ENCODE measurements at places on chromosomes 4 and X. TPM values are rescaled to one million over a fixed set of nuclear protein-coding genes. Genes with fewer than 3 reads are reported as not detected.

DNA sequence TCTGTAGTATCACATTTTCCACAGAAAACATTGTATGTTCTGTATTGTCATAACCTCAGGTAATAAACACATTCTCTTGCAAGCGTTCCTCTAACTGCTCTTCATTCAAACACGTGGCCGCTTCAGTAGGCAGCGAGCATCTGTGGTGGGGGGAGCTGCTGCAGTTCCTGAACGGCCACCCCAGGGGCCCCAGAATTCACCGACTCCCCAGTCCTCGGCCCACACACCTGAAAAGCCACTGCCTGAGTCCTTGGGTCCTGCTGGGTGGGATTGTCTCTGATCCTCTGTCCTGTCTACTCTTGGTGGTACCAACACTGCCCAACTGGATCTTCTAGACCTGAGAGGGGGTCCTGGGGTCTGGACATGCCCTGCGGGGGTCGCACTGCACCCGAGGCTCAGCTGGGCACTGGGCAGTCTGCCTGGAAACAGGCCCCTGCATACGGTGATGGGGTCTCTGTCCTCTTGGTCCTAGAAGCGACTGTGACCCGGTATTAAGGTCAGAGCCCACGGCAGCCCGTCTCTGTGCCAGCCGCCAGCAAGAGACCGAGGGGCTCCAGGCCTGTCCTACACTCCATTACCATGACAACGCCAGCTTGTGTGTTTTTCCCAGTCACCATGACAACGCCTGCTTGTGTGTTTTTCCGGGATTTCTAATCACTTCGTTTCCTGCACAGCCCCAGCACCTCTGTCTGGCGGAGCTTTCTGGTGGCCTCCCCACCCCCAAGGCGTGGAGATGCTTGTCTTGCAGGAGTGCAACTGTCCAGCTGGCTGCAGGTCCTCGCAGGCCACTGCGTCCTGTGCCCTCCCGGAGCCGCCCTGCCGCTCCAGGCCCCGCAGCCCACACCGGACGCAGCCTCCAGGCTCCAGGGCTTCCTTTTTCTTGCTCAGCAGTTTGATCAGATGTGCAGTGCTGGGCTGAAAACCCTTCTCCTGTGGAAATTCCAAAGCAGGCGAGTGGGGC, 16.0 kb downstream of the CTBP1 start:
- DNase-seq, result no peak

Gene FDCSP
- total RNA-seq, result not detected

Gene ATP1B4
- not detected for total RNA-seq

DNA sequence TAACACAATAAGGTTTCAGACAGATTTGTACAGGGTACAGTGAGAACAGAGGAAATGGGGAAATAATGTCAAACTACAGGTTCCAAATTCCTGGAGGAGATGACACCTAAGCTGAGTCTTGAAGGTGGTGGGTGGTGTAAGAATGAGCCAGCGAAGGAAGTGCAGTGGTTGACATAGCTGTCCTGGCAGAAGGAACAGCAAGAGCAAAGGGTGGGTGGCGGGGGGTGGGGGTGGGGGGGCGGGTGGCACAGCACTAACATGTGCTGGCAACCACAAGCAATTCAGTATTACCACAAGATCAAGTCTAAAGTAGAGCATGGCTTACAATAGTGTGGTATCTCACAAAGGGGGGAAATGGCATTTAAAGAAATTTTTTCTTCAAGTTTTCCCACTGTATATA, 13.1 kb upstream of the G3BP2 start:
- DNase-seq, result no peak

- DNase-seq, result no peak
Measured at GRCh38 chrX:122934131-122934530, 249.9 kb upstream of the GRIA3 start.

- no peak for DNase-seq
Measured at GRCh38 chr4:101205916-101206315, 141.4 kb downstream of the PPP3CA start.

DNA sequence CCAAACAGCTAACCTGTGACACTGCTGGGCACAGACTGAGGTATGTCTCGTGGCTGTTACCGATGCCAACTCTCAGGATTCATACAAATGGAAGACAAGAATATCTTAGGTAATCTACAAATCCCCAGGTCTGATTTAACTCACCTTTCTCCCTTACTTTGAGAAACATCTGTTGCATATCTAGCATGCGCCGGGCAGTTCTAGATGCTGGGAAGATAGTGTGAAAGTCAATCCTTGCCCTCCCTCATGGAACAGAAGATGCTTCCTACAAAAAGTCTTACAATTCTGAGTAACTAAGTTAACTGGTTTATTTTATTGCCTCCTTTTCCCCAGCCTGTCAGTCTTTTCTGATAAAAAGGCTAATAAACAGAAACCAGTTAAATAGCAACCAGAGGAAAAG, 212.2 kb upstream of the FAT1 start:
- DNase-seq, result no peak

Gene CLDN34
- total RNA-seq, result not detected

DNA sequence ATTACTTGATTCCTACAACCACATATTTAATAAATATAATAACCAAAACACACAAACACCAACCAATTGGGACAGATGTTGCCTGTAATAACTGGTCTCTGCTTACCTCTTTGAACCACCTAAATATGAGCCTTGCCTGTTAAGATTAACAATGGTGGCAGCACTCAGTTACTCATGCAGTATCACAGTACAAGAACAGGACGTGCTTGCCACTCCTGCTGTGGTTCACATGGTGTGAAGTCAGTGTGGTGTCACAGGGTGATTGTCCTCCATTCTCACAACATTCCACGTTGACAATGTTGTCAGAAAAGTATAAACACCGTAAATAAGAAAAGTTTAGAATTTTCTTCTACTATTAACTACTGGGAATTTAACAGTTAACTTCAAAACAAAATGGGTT, 365.0 kb downstream of the PPP3CA start:
- no peak for DNase-seq

DNA sequence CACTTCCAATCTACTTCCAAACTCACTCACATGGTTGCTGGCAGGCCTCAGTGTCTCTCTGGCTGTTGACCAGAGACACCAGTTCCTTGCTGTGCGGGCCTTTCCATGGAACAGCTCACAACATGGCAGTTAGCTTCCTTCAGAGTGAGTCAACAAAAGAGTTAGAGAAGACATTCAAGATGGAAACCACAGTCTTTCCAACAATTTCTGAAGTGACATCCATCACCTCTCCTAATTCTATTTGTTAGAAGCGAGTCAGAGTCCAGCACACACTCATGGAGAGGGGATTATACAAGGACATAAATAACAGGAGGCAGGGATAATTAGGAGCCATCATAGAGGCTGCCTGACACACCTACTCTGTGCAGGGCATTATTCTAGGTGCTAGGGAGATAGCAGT, 62.5 kb upstream of the TMEM164 start:
- DNase-seq, result no peak

- no peak for DNase-seq
Measured at GRCh38 chr4:129488427-129488826, 392.5 kb downstream of the C4orf33 start.

GRCh38 chrX:126448681-126449080, 103.9 kb downstream of the DCAF12L1 start:
- DNase-seq, result no peak

DNA sequence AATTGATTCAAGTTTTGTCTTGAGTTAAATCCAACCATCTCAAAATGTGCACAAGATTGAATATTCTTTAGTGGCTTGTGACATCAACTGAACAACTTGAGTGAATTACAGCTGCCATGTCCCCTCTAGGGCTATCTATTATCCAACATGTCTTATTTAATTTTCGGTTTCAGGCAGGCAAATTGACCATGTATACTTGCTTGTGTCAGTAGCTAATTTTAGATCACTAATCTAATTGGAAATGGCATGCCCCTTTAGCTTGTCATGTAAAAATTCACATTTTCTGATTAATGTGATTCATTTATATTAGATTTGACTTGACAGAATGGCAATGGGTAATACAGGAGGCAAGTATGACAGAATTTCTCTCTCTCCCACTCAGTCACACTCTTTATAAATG, 93.2 kb upstream of the NR0B1 start:
- DNase-seq, result no peak

Gene PRPS2
- 110 TPM for total RNA-seq

DNA sequence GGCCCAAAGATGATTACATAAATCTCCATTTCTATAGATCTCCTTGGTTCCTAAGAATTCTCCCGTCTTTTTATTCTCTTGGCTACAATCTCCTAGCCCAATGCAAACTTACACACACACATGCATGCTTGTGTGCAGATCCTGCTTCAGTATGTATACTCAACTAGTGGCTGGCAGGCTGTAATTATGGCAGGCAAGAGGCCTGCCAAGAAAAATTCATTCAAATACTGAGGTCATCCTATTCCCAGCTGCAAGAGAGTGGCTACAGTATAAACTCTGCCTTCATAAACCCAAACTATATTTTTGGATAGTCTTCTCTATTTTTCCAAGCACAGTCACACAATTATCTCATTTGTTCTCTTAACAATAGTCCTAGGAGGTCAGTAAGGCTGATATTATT, 95.2 kb downstream of the SHROOM4 start:
- no peak for DNase-seq

Gene F8A3
- total RNA-seq, result 13.4 TPM

DNA sequence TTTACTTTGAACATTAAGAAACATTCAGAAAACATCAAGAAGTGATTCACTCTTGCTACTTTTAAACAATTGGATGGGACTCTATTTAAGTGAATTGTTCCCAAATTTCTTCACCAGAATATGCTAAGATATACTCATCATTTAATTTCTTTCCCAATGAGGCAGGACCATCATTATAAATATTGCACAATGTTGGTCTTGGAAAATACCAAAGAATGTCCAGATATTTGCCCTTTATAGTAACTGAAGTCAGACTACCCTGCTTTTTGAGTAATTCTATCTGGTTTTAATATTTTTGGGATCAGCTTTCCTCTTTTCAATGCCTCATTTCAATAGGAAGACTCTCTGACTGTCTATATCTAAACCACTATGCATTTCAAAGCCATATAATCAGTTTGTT, 129.4 kb upstream of the TENM3 start:
- no peak for DNase-seq

- no peak for DNase-seq
Measured at GRCh38 chrX:41337140-41337539, 3.2 kb downstream of the DDX3X start.

GRCh38 chrX:48616576-48616975, 19.3 kb downstream of the WDR13 start:
- DNase-seq, result peak; percentile 61
